CD4-positive, alpha-beta memory T cell (primary cell): ENCODE measurements at places on chromosomes 5 and 9. TPM values are rescaled to one million over a fixed set of nuclear protein-coding genes. Genes with fewer than 3 reads are reported as not detected.

- H3K4me3 ChIP-seq, result no peak overlapping the region
- peaks cover 12% of the 10 kb centered on the region for H3K36me3 ChIP-seq
- H3K27me3 ChIP-seq, result no peaks in the 10 kb centered on the region
- peak; percentile 69 for DNase-seq
- peak overlapping the region; percentile 39 for H3K27ac ChIP-seq
Observed at GRCh38 chr9:111937781-111938426, 41.3 kb downstream of the UGCG start.

- H3K27me3 ChIP-seq, result no peaks in the 10 kb centered on the region
- no peak overlapping the region for H3K4me3 ChIP-seq
- H3K36me3 ChIP-seq, result no peaks in the 10 kb centered on the region
- no peak for DNase-seq
- peaks cover 4% of the 10 kb centered on the region for H3K4me1 ChIP-seq
Observed at GRCh38 chr9:95125652-95126051, 191.9 kb downstream of the FANCC start.

- DNase-seq, result no peak
- no peak overlapping the region for H3K27ac ChIP-seq
- H3K4me1 ChIP-seq, result no peaks in the 10 kb centered on the region
- no peaks in the 10 kb centered on the region for H3K36me3 ChIP-seq
Observed at GRCh38 chr5:65068410-65068809, 299.7 kb downstream of the CWC27 start.

DNA sequence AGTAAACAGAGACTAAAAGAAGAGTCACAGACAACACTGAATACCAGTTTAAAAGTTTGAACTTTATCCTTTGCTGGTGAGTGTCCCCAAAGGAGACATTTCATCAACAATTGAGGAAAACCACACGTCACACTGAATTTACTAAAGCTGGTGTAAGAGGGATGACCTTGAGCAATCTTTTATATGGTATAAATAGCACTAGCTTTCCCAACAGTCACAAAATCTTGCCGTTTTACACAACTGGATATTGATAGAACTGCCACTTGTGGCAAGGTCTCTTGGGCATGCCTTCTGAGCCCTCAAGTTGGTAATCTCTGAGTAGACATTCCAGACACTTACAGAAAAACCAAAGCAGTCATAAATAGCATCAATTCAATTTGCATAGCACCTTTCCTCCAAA lies 311.5 kb upstream of the TARS1 start:
- no peaks in the 10 kb centered on the region for H3K4me1 ChIP-seq
- H3K4me3 ChIP-seq, result no peak overlapping the region
- no peaks in the 10 kb centered on the region for H3K27me3 ChIP-seq
- no peak overlapping the region for H3K27ac ChIP-seq
- no peaks in the 10 kb centered on the region for H3K36me3 ChIP-seq

GRCh38 chr5:96572864-96573512 lies 89.2 kb upstream of the CAST start:
- no peaks in the 10 kb centered on the region for H3K4me1 ChIP-seq
- H3K27me3 ChIP-seq, result no peaks in the 10 kb centered on the region
- H3K4me3 ChIP-seq, result no peak overlapping the region
- DNase-seq, result no peak

DNA sequence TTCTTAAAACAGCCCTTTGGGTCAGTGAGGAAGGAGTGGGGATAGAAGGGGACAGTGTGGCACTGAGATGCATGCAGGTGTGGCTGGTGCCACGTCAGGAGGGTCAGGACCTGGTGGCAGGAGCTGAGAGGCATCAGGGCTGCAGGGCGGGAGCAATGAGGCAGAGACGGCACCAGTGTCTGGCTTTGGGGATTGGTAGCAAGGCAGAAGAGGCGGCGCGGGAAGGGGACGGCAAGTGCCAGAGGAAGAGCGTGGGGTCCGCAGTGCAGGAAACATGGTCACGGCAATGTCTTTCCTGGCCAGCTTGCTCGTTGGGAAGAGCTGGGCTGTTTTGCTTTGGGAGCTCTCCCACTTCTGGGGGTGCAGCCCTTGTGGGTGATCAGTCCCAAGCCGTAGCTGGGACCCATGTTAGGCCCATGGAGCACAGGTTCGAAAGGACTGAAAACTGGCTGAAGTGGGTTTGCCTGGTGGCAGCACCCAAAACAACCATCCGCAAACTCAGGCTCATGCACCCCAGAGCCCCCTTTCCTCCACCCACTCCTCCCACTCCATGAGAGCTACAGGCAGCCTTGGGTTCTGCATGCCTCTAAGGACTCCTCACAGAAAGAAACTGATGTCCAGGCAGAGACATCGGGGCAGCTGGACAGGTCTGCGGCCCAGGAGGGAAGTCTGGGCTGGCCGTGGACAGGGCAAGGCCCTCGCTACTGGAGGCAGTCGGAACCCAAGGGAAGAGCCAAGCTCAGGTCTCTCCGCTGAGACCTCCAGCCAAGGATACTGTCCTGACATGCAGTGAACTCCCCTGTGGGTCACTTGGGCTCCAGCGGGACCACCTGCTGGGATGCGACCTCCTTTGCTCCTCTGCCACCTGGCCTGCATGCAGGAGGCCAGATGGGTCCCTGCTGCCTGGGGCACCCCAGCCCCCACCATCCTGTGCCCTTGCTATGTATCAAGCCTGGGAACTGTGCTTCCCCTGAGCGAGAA lies 104.4 kb downstream of the ZNF354C start:
- peaks cover 4% of the 10 kb centered on the region for H3K4me1 ChIP-seq
- no peak overlapping the region for H3K27ac ChIP-seq
- H3K27me3 ChIP-seq, result no peaks in the 10 kb centered on the region
- no peak for DNase-seq
- H3K4me3 ChIP-seq, result no peak overlapping the region

DNA sequence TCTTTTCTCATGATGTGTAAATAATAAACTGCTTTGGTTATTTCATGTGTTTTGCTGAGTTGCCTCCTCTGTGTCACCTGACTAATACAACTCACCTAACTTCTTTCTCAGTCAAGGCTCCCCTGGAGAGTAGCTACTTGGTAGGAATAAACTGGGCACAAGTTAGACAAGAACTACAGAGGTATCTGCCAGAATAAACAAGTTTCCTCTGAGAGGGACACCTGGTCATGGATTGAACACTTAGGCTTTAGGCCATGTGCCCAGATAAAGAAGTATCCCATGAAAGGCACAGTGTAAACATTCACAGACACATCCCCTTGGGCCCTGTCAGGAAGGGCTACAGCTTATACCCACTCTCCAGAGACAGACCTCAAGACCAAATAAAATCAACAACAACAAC lies 532.5 kb downstream of the KIF4B start:
- H3K4me1 ChIP-seq, result no peaks in the 10 kb centered on the region
- no peak overlapping the region for H3K4me3 ChIP-seq
- no peak overlapping the region for H3K27ac ChIP-seq
- no peak for DNase-seq

GRCh38 chr9:122845116-122845515 lies 16.7 kb upstream of the PDCL start:
- H3K27me3 ChIP-seq, result no peaks in the 10 kb centered on the region
- peaks cover 21% of the 10 kb centered on the region for H3K4me1 ChIP-seq
- no peak overlapping the region for H3K4me3 ChIP-seq
- H3K27ac ChIP-seq, result no peak overlapping the region
- DNase-seq, result no peak

GRCh38 chr5:82364497-82364896 lies 86.3 kb upstream of the RPS23 start:
- H3K27ac ChIP-seq, result no peak overlapping the region
- H3K27me3 ChIP-seq, result no peaks in the 10 kb centered on the region
- no peaks in the 10 kb centered on the region for H3K36me3 ChIP-seq
- no peak for DNase-seq
- H3K4me1 ChIP-seq, result no peaks in the 10 kb centered on the region

- no peak overlapping the region for H3K4me3 ChIP-seq
- DNase-seq, result no peak
- H3K4me1 ChIP-seq, result no peaks in the 10 kb centered on the region
- no peaks in the 10 kb centered on the region for H3K27me3 ChIP-seq
Observed at GRCh38 chr9:93510041-93510440, 56.7 kb upstream of the FAM120AOS start.

- H3K4me3 ChIP-seq, result no peak overlapping the region
- H3K36me3 ChIP-seq, result no peaks in the 10 kb centered on the region
- no peak for DNase-seq
- no peaks in the 10 kb centered on the region for H3K27me3 ChIP-seq
Observed at GRCh38 chr5:129465776-129466344, 5.8 kb downstream of the ADAMTS19 start.

DNA sequence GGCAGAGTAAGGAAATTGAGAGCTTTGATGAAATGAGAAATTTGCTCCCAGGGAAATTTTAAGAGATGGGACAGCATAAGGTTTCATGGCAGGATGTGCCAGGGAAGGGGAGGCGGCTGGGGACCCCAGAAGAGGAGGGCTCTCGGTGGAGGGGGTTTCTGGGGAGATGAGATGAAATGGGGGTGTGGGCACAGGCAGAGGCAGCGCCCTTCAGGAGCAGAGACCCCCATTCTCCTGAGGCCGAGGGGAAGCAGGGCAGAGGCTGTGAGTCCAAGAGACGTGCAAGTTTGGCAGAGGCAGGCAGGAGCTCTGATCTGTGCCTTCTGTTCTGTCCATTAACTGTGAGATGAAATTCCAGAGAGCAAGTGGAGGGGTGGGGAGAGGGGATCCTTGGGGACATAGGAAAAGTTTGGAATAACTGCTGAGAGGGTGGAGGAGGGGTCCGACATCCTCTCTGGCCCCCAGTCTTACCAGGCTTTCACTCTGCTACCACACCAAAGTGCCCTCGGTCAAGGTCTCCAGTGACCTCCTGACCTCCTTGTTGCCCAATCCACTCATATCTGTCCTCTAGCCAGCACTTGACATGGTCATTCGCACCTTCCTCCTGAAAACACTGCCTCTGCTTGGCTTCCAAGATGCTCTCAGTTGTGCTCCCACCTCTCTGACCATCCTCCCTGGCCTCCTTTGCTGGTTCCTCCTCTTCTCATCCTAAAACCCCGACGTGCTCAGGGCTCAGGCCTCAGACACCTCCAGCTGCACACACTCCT lies 108.1 kb upstream of the MVB12B start:
- H3K4me3 ChIP-seq, result no peak overlapping the region
- no peak for DNase-seq
- H3K27ac ChIP-seq, result no peak overlapping the region
- no peaks in the 10 kb centered on the region for H3K4me1 ChIP-seq

DNA sequence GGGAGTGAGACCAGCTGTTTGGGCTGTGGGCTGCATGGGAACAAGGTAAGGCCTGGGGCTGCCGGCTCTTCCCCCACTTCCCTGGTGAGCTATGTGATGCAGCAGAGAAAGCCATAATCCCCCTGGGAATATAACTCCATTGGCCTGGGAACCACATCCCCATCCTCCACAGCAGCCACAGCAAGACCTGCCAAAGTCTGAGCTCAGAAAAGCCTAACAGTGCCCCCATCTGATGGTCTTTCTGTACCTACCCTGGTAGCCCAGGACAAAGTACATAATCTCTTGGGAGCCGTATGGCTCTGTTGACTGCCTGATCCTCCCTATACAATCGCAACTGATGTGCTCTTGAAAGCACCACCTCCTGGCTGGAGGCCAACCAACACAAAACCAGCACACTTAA lies 432.6 kb downstream of the CDH18 start:
- no peaks in the 10 kb centered on the region for H3K27me3 ChIP-seq
- no peak overlapping the region for H3K27ac ChIP-seq
- no peaks in the 10 kb centered on the region for H3K4me1 ChIP-seq
- H3K4me3 ChIP-seq, result no peak overlapping the region

DNA sequence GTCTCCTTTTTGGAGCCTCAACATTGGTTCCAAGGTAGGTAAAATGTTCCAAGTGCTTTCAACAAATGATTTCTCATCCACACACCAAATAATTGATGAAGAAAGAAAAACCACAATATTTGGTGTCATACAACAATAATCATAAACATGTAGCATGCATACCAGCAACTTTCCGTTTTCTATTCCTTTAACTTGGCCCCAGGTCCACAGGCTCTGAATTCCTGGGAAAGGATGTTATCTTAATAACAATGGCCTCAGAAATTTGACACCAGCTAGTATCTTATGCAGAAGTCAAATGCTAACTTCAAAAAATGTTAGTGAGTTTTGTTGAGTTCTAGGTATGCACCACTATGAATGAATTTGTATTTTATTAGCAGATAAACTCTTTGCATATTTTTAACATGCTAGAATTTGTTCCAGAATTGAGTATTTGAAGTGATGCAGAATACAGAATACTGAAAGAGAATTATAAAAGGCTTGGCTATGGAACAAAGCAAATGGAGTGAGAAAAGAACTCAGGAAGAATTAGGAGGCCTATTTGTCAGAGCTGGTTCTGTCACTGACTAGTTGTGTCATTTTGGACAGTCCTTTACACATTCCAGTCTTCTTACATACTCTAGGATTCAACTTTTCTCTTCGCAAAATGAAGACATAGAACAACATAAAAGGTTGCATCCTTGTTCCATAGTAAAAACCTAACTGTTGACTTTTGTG lies 435.3 kb upstream of the TNC start:
- H3K4me1 ChIP-seq, result no peaks in the 10 kb centered on the region
- H3K36me3 ChIP-seq, result no peaks in the 10 kb centered on the region
- no peak overlapping the region for H3K4me3 ChIP-seq
- no peak for DNase-seq
- H3K27me3 ChIP-seq, result no peaks in the 10 kb centered on the region

- no peaks in the 10 kb centered on the region for H3K27me3 ChIP-seq
- no peak for DNase-seq
- no peaks in the 10 kb centered on the region for H3K36me3 ChIP-seq
- H3K4me1 ChIP-seq, result no peaks in the 10 kb centered on the region
- no peak overlapping the region for H3K27ac ChIP-seq
Observed at GRCh38 chr5:32223972-32224609, 50.0 kb upstream of the GOLPH3 start.

- H3K27me3 ChIP-seq, result no peaks in the 10 kb centered on the region
- no peak for DNase-seq
- no peak overlapping the region for H3K4me3 ChIP-seq
- H3K36me3 ChIP-seq, result no peaks in the 10 kb centered on the region
Observed at GRCh38 chr9:3415906-3416305, 109.9 kb downstream of the RFX3 start.

- H3K4me3 ChIP-seq, result no peak overlapping the region
- H3K4me1 ChIP-seq, result no peaks in the 10 kb centered on the region
- no peaks in the 10 kb centered on the region for H3K36me3 ChIP-seq
- no peaks in the 10 kb centered on the region for H3K27me3 ChIP-seq
- DNase-seq, result no peak
Observed at GRCh38 chr9:19550009-19550408, 141.2 kb downstream of the ACER2 start.

SLC44A1 gene
- total RNA-seq, result 13.7 TPM

TRPM3 gene
- not detected for total RNA-seq

DMRT3 gene
- total RNA-seq, result not detected

LRRTM2 gene
- total RNA-seq, result not detected

GNG10 gene
- 9.8 TPM for total RNA-seq

SARDH gene
- 18.6 TPM for total RNA-seq

PDLIM7 gene
- 5.8 TPM for total RNA-seq

CDC20B gene
- not detected for total RNA-seq

OR13C2 gene
- not detected for total RNA-seq

UGCG gene
- 26.3 TPM for total RNA-seq

NR5A1 gene
- not detected for total RNA-seq

SLC25A2 gene
- total RNA-seq, result 0.91 TPM

SCGB3A1 gene
- not detected for total RNA-seq
